Iris pigment epithelial cell (primary cell): ENCODE measurements at places on chromosomes 16 and 17.

GRCh38 chr17:60577147-60577915, 22.7 kb upstream of the PPM1D start:
- peak; percentile 83 for DNase-seq

DNA sequence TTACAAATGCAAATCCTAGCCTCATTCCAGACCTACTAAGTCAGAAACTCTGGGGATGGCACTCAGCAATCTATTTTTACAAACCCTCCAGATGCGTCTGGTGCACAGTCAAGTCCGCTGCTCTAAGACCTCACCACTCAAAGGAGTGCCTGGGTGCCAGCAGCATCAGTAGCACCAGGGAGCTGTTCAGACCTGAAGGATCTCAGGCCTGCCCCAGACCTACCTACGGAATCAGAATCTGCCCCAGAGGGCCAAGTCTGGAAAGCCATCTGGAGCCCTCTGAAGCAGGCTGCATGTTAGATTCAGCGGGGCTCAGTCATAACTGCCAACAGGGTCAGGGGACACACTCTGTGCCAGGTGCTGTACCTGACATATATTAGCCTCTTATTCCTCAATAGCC, 17.6 kb downstream of the MEOX1 start:
- no peak for DNase-seq

- peak; percentile 68 for DNase-seq
Measured at GRCh38 chr17:35612924-35613521, 25.9 kb downstream of the AP2B1 start.

GRCh38 chr17:27496437-27496943, 40.2 kb downstream of the KSR1 start:
- DNase-seq, result no peak

- DNase-seq, result peak; percentile 37
Measured at GRCh38 chr17:2724784-2725164, 13.2 kb upstream of the CLUH start.

DNA sequence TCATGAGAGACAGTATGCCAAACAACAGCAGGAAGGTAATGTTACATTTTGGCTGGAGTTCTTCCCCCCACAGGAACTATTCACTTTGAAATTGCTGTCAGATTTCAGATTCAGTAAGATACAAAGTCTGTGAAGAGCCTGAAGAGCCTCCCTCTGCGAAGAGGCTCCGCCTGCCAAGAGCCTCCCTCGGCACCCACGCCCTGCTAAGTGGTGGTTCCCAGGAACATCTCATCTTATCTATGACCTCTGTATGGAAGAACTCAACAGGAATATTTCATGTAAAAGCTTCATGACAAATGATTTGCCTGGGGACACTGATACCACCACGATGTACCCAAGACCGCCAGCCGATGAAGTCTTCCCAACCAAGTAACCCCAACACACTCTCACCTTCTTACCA, 3.2 kb downstream of the ZC3H7A start:
- peak; percentile 35 for DNase-seq

GRCh38 chr17:38750312-38751121, 2.0 kb upstream of the PSMB3 start:
- DNase-seq, result peak; percentile 31

- peak; percentile 67 for DNase-seq
Measured at GRCh38 chr17:14302091-14302430, 1.2 kb downstream of the HS3ST3B1 start.

GRCh38 chr17:61414936-61415251, 15.3 kb downstream of the TBX2 start:
- DNase-seq, result no peak

GRCh38 chr17:57402681-57403180, 146.4 kb downstream of the MSI2 start:
- no peak for DNase-seq

GRCh38 chr16:78415669-78416068, 316.2 kb downstream of the WWOX start:
- DNase-seq, result no peak

GRCh38 chr17:42291129-42291528, 2.8 kb downstream of the STAT5A start:
- no peak for DNase-seq

DNA sequence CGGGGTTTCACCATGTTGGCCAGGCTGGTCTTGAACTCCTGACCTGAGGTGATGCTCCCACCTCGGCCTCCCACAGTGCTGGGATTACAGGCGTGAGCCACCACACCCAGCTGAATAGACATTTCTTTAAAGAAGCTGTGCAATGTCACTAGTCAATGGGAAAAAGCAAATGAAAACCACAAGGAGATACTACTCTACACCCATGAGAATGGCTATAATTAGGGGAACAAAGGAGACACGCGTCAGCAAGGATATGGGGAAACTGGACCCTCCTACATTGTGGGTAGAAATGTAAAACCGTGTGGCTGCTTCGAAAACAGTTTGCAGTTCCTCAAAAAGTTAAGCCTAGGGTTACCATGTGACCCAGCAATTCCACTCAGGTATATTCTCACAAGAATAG, 103.4 kb downstream of the VPS53 start:
- no peak for DNase-seq

GRCh38 chr17:56604691-56605290, 11.3 kb downstream of the NOG start:
- DNase-seq, result no peak

DNA sequence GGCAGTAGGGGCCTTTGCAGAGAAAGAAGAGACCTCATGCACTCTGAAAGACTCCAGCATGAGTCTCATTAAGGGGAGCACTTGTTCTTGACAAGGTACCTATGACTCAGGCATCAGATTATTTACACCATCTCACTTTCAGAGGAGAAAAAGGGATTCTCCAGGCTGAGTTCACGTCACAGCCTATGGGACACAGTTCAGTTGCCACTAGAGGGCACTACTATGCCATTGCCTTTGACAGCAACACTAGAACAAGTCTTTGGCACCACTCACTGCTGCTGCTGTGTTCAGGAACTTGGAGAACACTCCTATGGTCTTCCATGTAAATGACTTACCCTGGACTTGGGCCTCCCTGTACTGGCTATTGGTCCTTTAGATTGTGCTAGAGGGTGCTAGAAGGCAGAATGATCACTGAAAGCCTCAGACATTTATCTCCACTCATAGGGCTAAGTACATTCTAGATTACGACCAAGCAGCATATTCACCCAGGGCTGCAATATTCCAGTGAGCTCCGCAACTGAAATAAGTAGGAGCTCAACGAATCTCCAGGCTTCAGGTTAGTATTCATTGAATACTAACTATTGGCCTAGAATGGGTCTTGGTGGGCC, 225.1 kb upstream of the CA10 start:
- DNase-seq, result peak; percentile 25

- no peak for DNase-seq
Measured at GRCh38 chr17:40411821-40412220, 5.9 kb downstream of the TOP2A start.

DNA sequence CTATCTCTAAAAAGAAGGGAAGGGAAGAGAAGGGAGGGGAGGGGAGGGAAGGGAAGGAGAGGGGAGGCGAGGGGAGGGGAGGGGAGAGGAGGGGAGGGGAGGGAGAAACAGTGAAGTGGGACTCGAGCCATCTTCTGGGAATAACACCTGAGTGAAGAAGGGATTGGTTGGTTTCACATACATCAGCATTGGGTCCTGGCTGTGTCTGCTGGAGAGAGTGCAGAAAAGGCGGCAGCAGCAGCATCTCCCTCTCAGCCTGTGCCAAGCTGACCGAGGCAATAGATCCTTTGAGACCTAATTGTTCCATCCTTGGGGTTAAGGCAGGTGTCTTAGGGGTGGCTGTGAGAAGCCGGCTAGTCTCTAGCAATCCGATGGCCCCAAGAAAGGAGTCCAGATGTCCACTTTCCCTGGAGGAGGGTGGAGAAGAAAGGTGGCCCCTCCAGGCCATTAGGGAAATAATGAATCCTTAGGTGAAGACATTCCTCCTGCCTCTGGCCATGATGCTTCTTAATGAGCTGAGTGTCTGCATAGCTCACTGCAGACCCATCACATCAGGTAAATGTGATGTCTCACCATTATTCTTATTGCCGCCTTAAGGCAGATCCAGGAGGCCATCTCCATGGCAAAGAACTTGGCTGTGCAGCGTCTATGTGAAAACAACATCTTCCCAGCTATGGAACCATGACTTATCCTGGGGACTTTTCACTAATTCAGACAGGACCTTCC, 71.6 kb downstream of the WIPI1 start:
- DNase-seq, result no peak

GRCh38 chr17:14845591-14846281, 419.4 kb downstream of the PMP22 start:
- DNase-seq, result peak; percentile 70

- DNase-seq, result peak; percentile 6
Measured at GRCh38 chr17:32822996-32823395, 53.9 kb downstream of the MYO1D start.

DNA sequence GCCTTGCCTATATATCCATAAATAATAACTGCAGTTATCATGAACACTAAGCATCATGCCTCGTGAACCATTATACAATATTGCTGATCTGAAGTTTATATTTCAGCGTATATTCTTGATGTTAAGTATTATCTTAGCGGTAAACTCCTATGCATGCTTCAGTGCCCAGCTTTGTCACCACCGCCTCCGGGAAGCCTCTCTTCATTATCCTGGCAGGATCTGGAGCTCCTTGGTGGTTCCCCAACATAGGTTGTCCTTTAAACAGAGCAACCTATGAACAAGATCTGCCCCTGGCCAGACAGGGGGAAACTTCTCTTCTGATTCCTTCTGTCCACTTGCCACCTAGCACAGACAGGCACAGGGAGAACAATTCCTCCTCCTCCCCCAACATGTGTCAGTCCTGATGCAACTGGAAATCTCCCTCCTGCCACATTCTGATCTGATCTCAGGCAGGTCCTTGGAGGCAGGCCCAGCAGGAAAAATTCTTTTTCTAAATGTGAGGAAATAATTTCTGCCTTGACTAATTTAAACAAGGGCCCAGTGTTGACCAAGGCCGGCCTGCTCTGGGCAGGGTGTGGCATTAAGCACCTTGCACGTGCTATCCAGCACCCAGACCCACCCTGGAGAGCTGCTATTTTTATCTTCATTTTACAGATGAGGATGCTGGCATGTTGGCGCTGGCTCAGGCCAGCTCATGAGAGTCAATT, 22.4 kb downstream of the SPNS2 start:
- peak; percentile 83 for DNase-seq

GRCh38 chr17:1554751-1555540, 7.6 kb downstream of the PITPNA start:
- no peak for DNase-seq

DNA sequence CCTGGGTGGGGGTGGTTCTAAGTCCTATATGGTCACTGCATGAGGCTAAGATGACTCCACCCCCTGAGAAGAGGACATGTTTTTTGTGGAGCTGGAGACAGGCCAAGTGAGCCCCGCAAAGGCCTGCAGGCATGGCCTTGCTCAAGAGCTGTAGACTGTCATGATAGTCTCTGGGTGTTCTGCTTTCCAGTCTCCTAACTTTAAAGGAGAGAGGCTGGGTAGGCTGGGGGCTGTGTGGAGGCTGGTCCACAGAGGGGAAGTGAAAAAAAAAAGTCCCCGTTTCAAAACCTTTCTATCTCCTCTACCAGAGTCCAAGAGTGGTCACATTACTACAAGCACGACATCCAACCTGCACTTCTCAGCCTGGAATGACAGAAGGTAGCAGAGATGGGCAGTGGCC, 27.1 kb downstream of the CDRT4 start:
- no peak for DNase-seq

DNA sequence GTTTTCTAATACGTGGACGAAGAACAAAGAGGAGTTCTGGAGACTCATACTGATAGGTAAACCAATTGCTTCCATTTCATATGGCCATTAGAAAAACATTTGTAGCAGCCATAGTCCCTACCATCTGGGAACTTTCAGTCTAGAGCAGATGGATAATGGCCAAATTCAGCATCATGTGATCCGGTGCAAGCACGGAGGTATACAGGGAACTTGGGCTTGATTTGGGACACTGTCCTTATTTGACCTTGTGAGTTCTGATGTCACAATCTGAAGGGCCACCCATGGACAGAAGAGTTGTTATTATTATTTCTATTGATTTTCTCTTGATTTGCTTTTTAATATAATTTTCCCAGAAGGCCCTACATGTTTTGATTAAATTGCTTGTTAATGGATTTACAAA, 154.6 kb upstream of the ZNF267 start:
- DNase-seq, result no peak

DNA sequence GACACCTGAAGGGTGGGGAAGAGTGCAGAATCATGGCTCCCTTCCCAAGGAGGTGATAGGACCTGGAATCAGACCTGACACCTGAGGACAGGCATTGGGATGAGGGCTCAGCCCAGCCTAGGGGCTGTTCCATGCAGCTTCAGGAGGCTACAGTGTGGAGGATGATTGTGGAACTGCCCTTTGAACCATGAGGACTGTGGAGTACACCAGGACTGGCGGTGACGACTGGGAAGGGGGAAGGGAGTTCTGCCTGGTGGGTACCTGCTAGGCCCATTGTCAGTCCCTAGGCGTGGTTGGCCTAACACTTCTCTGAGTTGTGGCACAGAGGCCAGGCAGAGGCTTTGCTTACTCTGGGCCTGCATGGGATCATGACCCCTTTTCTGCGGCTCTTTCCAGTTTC, 76.1 kb downstream of the MPRIP start:
- no peak for DNase-seq

DNA sequence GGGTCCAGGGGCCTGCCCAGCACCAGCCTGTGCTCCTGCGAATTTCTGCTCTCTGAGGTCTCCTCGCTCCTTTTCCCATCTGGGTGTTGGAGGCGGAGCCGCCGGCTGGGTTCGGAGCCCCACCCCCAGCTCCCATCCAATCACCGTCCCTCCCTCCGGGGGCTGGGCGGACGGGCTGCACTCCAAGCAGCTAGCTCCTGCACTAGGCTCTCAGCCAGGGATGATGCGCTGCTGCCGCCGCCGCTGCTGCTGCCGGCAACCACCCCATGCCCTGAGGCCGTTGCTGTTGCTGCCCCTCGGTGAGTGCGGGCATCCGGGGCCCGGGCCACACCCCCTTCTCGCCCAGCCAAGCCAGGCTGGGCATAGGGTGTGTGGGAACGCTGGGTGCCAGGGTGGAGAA, at the start of gene NRN1L:
NRN1L (plus strand) TSS at position 202 of the 400 bp plus-strand sequence; CDS start at position 221, 19 bp downstream.
- DNase-seq, result peak; percentile 93

- peak; percentile 97 for DNase-seq
Measured at GRCh38 chr16:31876951-31877828, 3.6 kb downstream of the ZNF267 start.
